ENCODE measurements at places on chromosomes 7 and 10.
A peak's percentile ranks its signal among the peaks of the same experiment; 100 is the strongest.

DNA sequence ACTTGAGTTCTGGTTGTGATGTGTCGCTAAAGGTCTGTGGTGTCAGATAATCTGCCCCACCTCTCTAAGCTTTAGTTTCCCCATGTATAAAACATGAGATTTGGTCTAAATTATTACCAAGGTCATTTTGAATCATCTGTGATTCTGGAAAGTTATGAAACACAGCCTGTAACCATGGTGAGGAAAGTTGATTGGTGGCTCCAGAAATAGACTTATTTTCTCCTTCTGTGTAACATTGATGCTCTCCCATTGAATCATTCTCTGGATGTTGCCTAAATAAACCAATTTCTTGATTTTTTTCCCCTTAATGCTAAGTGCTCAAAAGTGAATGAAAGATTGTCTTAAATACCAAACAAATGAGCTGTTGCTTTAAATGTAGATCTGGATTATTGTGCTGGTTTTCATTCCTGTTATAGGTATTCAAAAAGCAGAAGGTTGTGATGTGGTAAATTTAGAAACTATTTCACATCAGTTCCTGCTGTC, 30.0 kb upstream of the PCGF5 start:
- DNase-seq = no peak

DNA sequence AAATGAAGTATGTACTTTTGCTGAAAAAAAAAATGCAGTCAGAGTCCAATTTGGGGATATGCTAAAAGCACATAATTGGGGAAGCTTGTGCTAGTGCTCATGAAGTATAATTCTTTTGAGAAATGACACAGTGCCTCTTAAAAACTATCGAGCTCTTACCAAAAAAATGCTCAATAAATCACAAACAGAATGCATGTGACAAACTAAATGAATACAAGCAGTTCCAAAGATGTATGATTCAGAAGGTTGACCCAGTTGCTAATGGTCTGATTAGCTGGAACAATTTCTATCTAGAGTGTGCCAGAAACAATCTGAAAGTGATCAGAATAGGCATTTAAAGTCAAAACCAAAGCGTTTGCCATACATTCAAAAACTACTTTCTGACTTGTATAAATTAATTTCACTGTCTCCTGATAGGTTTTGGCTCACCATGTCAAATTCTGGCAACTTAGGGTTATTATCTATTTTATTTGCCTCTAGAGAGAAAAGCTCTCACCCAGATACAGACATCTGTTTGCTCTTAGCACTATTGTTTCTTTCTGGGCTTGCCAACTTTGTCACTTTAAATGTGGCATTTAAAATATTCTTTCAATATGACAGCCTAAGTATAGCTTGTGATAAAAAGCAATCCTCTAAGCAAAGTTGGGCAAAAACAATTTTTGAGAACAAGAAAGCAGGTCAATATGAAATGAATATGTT, 114.7 kb upstream of the AHR start:
- DNase-seq = no peak

GRCh38 chr7:22549667-22550513, 49.9 kb upstream of the STEAP1B start:
- no peak for DNase-seq

DNA sequence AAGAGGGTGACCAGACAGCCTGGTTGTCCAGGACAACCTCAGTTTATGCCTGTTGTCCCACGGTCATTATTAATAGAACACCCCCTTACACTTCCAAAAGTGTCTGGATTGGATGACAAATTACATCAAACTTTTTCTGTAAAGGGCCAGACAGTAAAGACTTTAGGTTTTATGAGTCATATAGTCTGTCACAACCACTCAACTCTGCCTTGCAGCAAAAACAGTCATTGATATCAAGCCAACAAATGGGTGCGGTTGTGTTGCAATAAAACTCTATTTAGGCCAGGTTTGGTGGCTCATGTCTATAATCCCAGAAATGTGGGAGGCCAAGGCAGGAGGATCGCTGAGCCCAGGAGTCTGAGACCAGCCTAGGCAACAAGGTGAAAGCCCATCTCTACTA, 66.7 kb upstream of the ATP6V0A4 start:
- no peak for DNase-seq

- DNase-seq = peak; percentile 11
These were observed 520 bp downstream of the ELAPOR2 start for GRCh38 chr7:87058744-87059524.

- no peak for DNase-seq
These were observed 39.3 kb upstream of the ABCB5 start for GRCh38 chr7:20576166-20576660.

GRCh38 chr7:101108330-101108857, 18.5 kb upstream of the SERPINE1 start:
- DNase-seq = no peak

DNA sequence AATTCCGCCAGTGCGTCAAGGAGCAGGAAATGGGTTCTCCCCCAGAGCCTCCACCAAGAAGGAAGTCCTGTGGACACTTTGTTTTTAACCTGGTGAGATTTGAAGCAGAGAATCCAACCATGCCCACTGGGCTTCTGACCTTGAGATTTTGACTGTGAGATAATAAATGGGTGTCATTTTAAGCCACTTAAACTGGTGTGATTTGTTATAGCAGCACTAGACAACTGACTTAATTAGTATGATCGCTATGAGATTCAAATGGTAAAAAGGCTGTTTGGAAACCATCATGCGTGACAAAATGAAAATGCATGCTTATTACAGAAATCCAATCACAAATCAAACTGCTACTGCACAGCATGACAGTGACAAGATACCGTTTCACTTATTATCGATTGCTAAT, 98.0 kb downstream of the ADAM12 start:
- no peak for DNase-seq

GRCh38 chr10:1401071-1401965, 336.0 kb downstream of the ADARB2 start:
- DNase-seq = no peak

- no peak for DNase-seq
These were observed 40.0 kb downstream of the GSDME start for GRCh38 chr7:24717247-24717622.

Data from stimulated activated CD8-positive, alpha-beta memory T cell treated with anti-CD3 and anti-CD28 coated beads, Interleukin-2, amount 100 ng/mL, for 48 hours (primary cell).